ENCODE measurements at places on chromosomes 5 and 9.

DNA sequence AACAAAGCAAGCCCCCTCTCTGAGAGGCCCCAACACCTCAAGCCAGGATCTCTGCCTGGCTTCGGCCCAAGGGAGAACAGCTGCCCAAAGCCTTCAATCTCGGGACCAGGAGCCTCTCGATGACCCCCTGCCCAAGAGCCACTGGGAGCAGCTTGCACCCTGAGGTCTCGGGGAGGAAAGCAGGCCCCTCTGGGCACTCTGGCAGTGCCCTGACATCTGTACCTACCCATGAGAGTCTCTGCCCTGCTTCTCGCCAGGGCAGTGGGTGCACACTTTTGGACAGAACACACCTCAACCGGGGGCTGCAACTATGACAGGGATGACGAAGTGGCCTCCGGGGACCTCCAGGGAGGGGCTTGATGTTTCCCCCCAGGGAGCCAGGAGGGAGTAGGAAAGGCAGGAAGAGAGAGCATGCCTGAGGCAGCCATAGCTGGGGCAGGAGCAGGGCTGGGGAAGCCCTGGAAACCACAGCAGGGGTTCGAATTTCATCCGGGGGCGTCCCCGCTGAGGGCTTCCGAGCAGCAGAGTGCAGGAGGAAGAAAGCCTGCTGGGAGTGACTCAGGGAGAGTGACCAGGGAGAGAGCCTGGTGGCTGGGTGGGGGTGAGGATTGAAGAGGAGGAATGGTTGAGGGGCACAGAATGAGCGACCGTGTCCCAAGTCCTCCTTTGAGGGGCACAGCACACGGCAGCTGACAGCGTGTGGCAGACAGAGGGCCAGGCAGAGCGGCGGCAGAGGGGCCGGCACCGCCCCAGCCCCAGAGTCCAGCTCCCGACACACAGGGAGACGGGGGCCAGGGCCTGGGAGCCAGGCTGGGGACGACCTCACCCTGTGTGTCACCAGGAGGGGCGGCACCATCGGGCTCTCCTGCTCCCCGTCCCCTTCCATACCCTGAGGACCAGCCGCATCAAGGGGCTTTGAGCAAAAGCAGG, 1.8 kb downstream of the LPCAT1 start:
- DNase-seq: no peak

DNA sequence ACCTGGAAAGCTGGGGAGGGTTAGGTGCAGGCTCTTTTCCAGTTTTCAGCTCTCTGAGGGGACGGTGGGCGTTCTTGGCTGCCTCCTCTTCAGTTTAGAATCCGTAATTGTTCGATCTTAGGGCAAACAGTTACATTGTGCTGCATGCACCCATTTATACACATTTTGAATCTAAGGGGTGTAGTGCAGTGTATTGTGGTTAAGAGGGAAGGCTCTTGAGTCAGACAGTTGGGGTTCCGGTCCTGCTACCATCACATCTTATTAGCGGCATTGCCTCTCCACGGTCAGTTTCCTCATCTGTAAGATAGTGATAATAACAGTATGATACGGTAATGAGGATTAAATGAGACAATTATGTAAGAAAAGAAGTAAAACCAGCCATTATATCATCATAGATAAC, 625 bp downstream of the EXOSC2 start:
- DNase-seq: no peak

- DNase-seq: no peak
Measured at GRCh38 chr5:173646692-173647091, 30.2 kb upstream of the BOD1 start.

- no peak for DNase-seq
Measured at GRCh38 chr5:137442660-137443059, 56.5 kb downstream of the SPOCK1 start.

DNA sequence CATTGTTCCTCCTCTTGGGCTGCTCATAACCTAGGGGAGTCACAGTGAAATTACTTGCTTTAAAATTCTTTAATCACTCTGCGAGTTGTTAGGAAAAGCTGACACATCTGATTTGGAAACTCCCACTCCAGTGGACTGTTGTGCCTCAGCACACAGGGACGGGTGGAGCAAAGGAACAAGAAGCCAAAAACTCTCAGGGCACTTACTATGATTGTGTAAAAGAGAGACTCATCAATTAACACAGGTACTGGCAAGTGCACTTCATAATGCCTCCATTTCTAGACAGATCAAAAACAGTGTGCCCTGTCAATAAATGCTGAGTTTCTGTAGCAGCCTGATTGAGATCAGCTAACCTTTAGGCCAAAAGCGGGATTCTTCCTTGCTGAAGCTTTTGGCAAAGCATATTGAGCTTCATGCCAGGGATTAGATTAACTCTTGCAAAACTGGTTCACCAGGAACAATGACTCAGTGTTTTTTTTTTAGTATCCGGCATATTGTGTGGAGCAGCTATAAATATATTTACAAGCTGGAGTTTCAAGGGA, 55.9 kb downstream of the TMC1 start:
- no peak for DNase-seq

DNA sequence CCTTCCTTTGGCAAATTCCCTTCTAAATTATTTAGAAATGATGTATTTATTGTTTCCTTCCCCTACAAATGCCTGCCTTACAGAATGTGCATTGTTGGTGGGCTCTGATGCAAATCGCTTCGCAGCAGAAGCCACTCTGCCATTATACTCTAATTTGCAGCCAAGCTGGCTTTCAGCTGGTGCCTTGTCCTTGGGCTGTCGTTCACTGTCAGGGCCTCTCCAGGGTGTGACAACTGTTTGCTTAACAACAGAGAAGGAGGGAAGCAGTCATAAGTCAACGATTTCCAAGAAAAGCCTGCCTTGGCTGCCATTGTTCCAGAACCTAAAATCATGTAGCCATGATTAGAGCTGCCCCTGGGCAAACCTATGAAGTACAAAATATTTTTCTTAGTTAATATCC, 260.1 kb upstream of the RGMB start:
- DNase-seq: no peak

GRCh38 chr5:55597014-55597981, 62.5 kb upstream of the PLPP1 start:
- no peak for DNase-seq

GRCh38 chr5:179697108-179697507, 1.7 kb upstream of the CANX start:
- DNase-seq: no peak

GRCh38 chr5:159208514-159209437, 577 bp downstream of the RNF145 start:
- DNase-seq: peak; percentile 7

GRCh38 chr5:128799945-128800344, 165.3 kb upstream of the SLC27A6 start:
- no peak for DNase-seq

- no peak for DNase-seq
Measured at GRCh38 chr5:6737043-6737941, 24.1 kb downstream of the TENT4A start.

DNA sequence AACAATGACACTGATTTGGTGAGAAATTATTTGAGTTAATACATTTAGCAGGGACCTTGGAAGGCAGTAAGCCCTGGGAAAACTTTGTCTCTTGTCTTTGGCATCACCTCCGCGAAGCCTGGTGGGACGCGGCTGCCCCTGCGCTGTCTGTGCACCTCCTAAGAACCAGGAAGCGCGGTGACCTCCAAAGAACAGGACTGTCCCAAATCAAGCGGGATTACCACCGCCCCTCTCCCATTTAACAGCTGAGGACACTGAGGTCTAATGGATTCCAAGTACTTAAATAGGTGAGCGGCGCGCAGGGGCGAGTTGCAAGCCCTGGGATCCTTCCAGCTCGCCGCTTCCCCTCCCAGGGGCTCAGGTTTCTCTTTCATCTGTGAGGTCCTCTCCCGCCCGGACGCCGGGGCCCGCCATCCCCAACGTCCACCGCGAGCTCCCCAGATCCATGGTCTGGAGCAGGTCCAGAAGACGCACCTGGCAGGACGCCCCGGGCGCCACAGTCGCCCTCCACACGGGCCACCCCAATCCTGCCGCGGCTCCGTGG, 432 bp downstream of the STARD4 start:
- no peak for DNase-seq

- DNase-seq: no peak
Measured at GRCh38 chr5:179488491-179488890, 61.9 kb upstream of the RUFY1 start.

GRCh38 chr5:31982621-31983020, 191.5 kb downstream of the GOLPH3 start:
- DNase-seq: no peak

- DNase-seq: no peak
Measured at GRCh38 chr5:3140117-3140516, 388.6 kb upstream of the IRX2 start.

- DNase-seq: no peak
Measured at GRCh38 chr5:132064140-132064539, 3.7 kb downstream of the IL3 start.

- DNase-seq: no peak
Measured at GRCh38 chr5:54845567-54845941, 139.8 kb downstream of the ESM1 start.

- DNase-seq: no peak
Measured at GRCh38 chr9:77156646-77157371, 20.5 kb upstream of the VPS13A start.

DNA sequence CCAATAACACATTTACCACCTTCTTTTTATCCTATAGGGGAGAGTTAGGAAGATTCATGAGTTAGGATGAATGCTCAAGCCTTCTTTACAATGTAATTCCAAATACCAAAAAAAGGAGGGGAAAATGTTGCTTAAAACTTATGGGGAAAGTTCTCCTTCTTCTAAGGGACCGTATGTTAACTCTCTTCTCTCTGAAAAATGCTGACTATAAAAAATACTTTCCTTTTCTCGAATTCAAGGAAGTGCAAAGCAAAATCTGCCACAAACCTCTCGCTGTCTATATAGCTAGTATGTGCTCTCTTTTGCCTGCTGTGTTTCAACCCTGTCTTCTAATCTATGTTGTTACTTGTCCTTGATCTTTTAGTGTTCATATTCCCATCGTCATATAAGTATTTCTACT, 768.6 kb upstream of the C9orf72 start:
- DNase-seq: no peak

- DNase-seq: peak; percentile 64
Measured at GRCh38 chr9:35945341-35946018, 12.5 kb downstream of the OR2S2 start.

GRCh38 chr9:130003943-130004552, 38.9 kb downstream of the FNBP1 start:
- DNase-seq: no peak

DNA sequence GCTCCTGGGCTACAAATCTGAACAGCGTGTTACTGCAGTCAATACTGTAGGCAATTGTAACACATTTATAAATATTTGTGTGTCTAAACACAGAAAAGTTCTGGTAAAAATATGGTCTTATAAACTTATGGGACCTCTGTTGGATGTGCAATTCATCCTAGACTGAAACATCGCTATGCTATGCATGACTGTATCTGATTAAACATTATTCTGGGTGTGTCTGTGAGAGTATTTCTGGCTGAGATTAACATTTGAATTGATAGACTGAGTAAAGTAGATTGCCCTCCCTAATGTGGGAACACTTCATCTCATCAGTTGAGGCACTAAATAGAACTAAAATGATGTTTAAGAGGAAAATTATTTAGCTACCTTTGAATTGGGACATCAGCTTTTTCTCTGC, 24.3 kb upstream of the PRDM9 start:
- DNase-seq: no peak

DNA sequence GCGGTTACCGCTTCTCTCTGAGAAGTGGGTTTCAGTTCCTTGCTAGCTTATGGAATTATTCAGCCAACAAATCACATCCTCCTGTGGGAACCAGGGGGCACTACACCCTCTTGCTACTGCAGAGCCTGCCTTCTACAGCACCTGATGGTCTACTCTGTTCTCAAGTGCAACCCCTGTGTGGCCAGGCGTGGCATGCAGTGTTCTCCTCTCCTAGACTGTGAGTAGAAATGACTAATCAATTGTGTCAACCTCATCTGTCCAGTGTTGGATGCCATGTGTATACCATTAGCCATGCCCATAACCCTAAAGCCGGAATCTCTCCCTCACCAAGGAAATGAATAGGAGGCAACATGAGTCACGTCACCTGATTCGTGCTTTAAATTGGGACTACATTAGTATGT, 117.2 kb upstream of the LIFR start:
- no peak for DNase-seq

DNA sequence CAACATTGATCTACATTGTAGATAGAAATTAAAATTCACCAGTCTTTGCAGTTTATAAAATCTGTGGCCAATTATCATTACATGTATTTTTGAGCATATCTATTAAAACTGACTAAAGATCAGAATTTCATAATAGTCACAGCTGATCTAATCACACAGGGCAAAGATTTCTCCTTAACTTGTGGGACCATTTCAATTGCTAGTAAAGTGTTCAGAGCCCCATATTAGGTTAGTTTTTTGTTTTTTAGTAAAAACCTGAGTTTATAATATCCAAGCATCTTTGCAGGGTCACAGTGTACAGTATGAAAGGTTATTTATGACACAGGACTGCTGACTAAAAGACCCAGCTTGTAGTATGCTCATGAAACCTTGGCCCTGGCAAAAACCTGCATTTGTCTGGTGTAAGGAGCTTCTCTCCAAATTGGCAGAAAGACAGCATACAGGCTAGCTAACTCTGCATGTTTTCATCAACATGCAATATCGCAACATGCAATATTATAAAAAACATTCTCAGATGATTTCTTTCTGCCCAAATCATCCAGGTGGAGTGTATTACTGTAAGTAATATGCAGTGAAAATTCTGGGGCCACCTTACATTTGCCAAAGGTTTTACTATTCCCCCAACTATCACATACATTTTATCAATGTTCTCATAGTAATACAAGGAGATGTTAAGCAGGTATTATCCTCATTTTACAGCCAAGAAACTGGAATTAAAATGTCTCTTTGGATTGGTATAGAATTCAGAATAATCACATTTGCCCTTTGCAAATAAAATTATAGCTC, 37.7 kb upstream of the ALDH1A1 start:
- DNase-seq: no peak

GRCh38 chr9:3262826-3263529, 262.8 kb downstream of the RFX3 start:
- no peak for DNase-seq

GRCh38 chr9:124121725-124122124, 110.2 kb downstream of the LHX2 start:
- no peak for DNase-seq

DNA sequence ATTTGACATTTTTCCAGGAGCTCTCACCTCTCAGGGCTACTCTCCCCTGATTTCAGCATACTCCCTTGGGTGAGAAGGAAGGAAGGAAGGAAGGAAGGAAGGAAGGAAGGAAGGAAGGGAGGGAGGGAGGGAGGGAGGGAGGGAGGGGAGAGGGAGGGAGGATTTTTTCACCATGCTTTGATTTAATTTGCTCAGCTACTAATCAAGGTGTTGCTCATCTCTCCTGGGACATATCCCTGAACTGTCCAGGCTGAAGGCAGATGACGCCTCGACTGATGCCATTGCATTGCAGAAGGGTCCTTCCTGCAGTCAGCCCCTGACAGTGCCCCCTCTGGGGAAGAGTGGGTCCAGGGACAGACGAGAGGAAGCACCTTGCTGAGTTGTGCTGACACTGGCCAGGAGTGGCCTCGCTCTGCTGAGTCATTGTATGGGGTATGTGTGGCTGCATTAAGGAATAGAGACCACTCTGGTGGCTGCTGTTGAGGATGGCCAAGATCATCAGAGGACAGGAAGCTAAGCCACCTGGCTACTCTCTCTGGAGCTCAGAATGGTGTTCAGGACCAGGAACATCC, 43.6 kb upstream of the CRB2 start:
- no peak for DNase-seq

All from activated CD4-positive, alpha-beta T cell treated with anti-CD3 and anti-CD28 coated beads for 24 hours (primary cell).